Esophagus muscularis mucosa (tissue), 4 donors: ENCODE measurements at places on chromosomes 1 and 21. TPM values are rescaled to one million over a fixed set of nuclear protein-coding genes. Genes with fewer than 3 reads are reported as not detected.

GRCh38 chr1:151721788-151722510, 627 bp downstream of the RIIAD1 start:
- no peak for DNase-seq

The IFNLR1 gene
- 0.83 TPM for total RNA-seq

- no peak for DNase-seq
Observed at GRCh38 chr21:33374450-33375096, 28.6 kb upstream of the IFNGR2 start.

GRCh38 chr1:78038071-78038470, 7.7 kb upstream of the GIPC2 start:
- no peak for DNase-seq

The CLDN8 gene
- not detected for total RNA-seq

- no peak for DNase-seq
Observed at GRCh38 chr21:31011412-31011811, 26.9 kb downstream of the KRTAP19-8 start.

DNA sequence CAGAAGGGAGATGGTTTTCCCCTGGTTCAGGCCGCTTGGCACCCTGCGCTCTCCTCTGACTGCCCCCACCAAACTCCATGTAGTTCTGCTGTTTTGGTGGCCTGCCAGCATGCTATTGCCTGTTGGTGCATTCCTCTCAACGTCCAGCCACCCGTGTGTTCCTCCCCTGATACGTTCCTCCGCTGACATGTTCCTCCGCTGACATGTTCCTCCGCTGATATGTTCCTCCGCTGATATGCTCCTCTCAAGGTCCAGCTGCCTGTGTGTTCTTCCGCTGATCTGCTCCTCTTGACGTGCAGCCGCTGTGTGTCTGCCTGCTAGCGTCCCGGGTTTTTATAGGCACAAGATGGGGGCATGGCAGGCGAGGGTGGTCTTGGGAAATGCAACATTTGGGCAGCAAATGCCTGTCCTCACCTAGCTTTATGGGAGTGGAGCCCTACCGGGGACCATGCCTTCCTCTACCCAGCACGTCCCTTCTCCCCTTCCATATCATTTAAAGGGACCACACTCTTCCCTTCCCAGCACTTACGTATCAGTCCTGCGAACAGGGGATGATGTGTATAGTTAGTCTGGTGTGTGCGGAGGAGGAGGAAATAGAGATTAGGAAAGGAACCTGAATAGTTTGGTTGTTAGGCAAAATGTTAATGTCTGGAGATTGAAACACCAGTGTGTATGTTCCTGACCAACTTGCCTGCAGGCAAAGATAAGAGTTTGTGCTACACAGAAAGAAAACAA, 40.6 kb upstream of the PLA2G5 start:
- no peak for DNase-seq

The TFF2 gene
- not detected for total RNA-seq

The MYOC gene
- total RNA-seq: 87.6 TPM

The FAM163A gene
- under 0.01 TPM for total RNA-seq

- no peak for DNase-seq
Observed at GRCh38 chr1:27257155-27257554, 22.7 kb downstream of the WDTC1 start.
